T-cell (primary cell): ENCODE measurements at places on chromosomes 2 and 18. TPM values are rescaled to one million over a fixed set of nuclear protein-coding genes. Genes with fewer than 3 reads are reported as not detected.

UGT1A3 gene
- total RNA-seq, result not detected

VWC2L gene
- total RNA-seq, result not detected

GRCh38 chr18:61975526-61976326 lies 82.9 kb upstream of the RNF152 start:
- peaks cover 3% of the 10 kb centered on the region for H3K4me1 ChIP-seq
- DNase-seq, result no peak
- no peaks in the 10 kb centered on the region for H3K27me3 ChIP-seq
- H3K4me3 ChIP-seq, result no peak overlapping the region

- H3K27ac ChIP-seq, result no peak overlapping the region
- no peak for DNase-seq
- H3K36me3 ChIP-seq, result no peaks in the 10 kb centered on the region
- no peaks in the 10 kb centered on the region for H3K27me3 ChIP-seq
Observed at GRCh38 chr2:35447821-35448220, 907.8 kb upstream of the CRIM1 start.

DNA sequence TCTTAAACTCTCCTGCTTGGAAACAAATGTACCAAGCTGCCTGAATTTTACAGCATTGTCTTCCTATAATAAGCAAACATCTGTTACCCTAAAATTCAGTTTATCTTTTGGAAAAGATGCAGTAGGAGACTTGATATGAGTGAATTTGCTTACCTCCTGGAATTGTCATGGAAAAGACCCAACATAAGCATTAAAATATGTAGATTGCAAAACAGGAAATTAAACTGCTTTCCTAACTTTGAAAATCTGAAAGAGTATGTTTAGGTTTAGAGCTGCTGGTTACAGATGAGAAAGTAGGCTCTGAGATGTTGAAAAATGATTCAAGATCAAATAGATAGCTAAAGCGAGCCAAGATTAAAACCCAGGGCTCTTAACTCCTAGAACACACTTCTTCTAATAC lies 316.5 kb downstream of the SOX11 start:
- H3K36me3 ChIP-seq, result no peaks in the 10 kb centered on the region
- no peak for DNase-seq
- no peaks in the 10 kb centered on the region for H3K4me1 ChIP-seq
- H3K27me3 ChIP-seq, result no peaks in the 10 kb centered on the region
- H3K27ac ChIP-seq, result no peak overlapping the region

- H3K4me1 ChIP-seq, result no peaks in the 10 kb centered on the region
- no peak overlapping the region for H3K27ac ChIP-seq
- no peak for DNase-seq
- no peak overlapping the region for H3K4me3 ChIP-seq
- no peaks in the 10 kb centered on the region for H3K27me3 ChIP-seq
Observed at GRCh38 chr2:131567891-131568290, 40.2 kb downstream of the CCDC74A start.
